ENCODE measurements at places on chromosomes 2 and 18.
A peak's percentile ranks its signal among the peaks of the same experiment; 100 is the strongest.

- no peak for DNase-seq
Measured at GRCh38 chr2:196244966-196245365, 73.6 kb upstream of the STK17B start.

GRCh38 chr2:218853766-218854165, 5.8 kb upstream of the WNT6 start:
- DNase-seq, result no peak

DNA sequence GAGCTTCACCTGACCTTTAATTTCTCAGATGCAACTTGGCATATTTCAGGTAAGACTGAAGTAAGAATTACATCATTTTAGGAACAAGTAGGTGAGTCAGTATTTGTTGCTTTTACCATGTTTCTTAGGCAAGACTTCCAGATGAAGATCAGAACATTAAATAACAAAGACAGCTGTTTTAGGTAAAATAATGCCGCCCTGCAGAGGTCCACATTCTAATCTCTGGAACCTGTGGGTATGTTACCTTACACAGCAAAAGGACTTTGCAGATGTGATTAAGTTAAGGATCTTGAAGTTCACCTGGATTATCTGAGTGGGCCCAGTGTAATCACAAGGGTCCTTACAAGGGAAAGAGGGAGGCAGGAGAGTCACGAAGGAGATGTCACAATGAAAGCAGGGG, 39.3 kb downstream of the ICOS start:
- no peak for DNase-seq

DNA sequence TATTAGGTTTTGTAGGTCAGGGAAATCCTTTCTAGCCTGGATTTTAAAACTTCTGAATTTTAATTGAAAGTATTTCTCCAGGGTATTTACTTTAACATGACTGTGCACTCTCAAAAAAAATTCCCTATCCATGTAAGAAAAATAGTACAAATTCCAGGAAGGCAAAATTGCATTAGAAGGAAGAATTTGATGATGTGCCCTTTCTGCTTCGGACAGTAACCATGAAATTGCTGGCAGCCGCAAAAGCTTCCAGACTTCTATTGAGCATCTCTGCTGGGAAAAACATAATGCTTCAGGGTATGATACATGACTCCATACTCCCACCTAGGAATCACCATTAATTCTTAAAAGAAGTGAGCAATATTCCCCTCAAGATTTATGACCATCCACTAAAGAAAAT, 17.2 kb upstream of the KLF7 start:
- no peak for DNase-seq

DNA sequence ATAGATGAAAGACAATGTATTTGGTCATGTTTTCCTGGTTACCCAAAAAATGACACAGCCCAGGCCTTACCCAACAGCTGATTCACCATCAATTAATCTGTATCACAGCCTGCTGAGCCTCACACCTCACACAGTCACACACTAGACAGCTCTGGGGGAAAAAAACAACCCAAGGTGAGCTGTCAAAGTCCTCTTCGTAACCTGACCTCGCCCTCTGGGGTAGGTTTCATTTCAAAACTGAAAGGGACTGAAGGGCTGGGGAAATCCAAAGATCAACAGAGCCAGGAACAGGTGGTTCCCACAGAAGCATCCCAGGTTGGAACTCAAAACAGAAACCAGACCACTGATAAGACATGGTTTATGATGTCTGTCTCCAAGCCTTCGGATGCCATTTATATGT, 18.2 kb upstream of the PCBP1 start:
- no peak for DNase-seq

- no peak for DNase-seq
Measured at GRCh38 chr18:59752666-59753065, 55.4 kb upstream of the CCBE1 start.

- DNase-seq, result no peak
Measured at GRCh38 chr18:28831476-28831875, 654.5 kb upstream of the CDH2 start.

DNA sequence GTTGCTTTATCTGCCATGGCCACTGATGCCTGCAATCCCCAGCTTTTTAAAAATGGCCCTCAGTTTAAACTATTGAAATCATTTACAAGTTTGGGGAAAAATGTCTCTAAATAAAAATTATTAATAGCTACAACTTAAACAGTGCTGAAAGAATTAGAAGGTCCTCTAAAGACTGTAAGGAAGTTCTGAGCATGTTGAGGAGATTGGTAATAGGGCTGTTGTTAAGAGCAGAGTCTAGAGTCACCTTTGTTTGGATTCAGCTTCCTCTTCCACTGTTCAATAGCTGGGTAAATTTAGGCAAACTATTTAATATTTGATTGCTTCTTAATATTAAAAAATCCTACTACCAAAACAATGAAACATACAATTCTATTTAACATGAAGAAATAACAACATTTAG, 1127.1 kb upstream of the DDX18 start:
- DNase-seq, result no peak

GRCh38 chr2:176748662-176749061, 463.9 kb upstream of the HNRNPA3 start:
- no peak for DNase-seq

DNA sequence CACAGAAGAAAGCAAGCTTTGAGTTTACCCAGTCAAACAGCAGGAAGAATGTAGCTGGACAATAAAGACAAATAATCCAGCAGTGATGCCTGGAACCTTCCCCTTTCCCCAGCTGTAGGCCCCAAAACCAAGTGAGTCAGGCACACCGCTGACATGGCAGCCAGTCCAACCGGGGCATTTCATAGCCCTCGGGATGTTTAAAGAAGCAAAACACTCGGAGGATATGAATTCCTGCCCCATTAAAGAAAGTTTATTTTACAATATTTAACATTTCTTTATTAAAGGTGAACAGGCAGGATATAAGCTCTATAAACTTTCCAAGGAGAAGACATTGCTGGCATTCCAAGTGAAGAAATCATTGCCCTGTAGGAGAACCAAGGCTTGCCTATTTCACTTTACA, 507.6 kb upstream of the TNP1 start:
- DNase-seq, result no peak

- no peak for DNase-seq
Measured at GRCh38 chr2:8666581-8666980, 15.3 kb upstream of the ID2 start.

DNA sequence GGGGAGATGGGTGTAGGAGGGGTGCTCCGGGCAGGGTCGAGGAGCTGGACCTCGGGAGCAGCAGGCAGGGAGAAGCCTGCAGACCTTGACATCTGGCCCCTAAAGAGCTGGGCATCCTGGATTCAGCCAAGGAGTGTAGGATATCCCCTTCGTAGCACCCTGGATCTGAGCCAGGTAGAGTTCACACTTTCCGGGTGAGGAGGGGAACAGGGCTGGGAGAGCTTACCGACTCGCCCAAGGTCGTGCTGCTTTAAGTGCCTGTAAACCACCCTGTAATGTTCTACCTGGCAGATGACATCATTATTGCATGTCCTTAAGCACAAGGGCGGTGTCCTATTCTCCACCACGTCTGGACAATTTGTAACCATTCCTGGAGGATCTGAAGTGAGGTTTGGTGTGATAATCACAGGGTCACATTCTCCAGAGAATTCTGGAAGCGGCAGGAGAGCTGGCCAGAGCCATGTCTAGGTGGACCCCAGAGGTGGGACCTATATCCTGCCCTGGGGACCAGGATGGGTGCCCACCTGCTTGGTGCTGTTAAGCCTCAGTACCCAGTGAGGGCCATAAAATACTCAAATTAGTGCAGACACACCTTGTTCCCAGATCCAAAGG, 14.6 kb downstream of the ITM2C start:
- no peak for DNase-seq

- DNase-seq, result no peak
Measured at GRCh38 chr18:31563778-31564177, 27.9 kb upstream of the TTR start.

- DNase-seq, result no peak
Measured at GRCh38 chr18:24535527-24536295, 75.3 kb downstream of the HRH4 start.

GRCh38 chr2:107174171-107174570, 288.2 kb upstream of the ST6GAL2 start:
- no peak for DNase-seq

GRCh38 chr2:64442277-64442676, 11.7 kb upstream of the LGALSL start:
- DNase-seq, result no peak

DNA sequence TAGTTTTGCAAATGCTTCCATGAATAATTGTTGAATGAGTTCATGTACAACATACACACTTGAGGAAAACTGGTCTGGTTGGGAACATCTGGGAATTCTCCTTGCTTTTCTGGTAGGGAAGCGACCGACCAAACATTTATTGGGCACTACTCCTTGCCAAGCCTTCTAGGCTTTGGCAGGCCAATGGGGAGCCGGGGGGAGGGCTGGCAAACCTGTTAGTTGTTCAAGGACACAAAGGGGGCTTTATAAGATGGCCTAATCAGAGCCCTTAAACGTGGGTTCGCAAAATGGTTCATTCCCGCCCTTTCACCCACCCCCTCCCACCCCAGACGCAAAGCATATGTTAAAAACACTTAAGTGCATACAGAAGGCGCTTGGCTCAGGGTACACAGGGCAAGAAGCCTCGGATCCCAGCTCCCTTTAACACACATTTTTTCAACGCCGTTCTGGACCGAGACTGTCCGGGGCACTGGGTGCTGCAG, 844 bp upstream of the VSNL1 start:
- peak; percentile 46 for DNase-seq

GRCh38 chr2:43676322-43677050, at the start of gene C1GALT1C1L:
C1GALT1C1L (minus strand) TSS chr2:43676429; CDS start chr2:43676322, 107 bp downstream.
- DNase-seq, result peak; percentile 82

- DNase-seq, result peak; percentile 22
Measured at GRCh38 chr2:89851583-89851905, 1160.1 kb downstream of the RPIA start.

Data from Right ventricle myocardium inferior (tissue), 1 donor.